Thoracic aorta (tissue), 2 donors: ENCODE measurements at places on chromosomes 3 and 15.

DNA sequence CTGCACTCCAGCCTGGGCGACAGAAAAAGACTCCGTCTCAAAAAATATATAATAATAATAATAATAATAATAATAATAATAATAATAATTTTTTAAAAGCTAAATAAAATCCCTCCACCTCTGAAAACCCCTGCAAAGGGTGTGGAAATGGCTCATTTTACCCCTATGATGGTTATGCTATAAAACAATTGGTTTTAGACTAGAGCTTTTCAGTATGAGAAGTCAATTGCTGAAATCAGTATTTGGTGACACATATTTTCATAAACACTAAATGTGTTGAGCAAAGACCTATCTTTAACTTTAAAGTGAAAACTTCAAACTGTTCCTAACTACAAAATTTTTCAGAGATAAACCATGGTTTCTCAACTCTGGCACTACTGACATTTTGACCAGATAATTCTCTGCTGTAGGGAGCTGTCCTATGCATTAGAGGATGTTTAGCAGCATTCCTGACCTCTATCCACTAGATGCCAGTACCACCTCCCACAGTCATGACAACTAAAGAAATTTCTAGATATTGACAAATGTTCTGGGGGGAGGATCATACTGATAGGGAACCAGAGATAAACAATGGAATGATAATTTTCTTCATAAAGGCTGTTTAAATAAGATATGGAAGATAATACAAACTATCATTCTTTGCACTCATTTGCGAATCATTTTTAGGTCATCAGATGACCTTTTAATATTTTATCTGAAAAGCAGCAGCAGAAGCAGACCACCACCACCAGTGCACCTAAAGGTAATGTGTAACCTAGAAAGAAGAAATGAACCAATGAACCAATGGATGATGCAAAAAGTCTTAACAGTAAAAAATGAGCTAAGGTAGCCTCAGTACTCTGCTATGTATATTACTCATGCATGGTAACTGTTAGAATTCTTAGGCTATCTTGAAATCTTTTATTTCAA is 13.8 kb downstream of the PTPN9 start:
- DNase-seq, result no peak

- no peak for DNase-seq
Observed at GRCh38 chr3:189688262-189688661, 57.1 kb downstream of the TP63 start.

- DNase-seq, result no peak
Observed at GRCh38 chr3:72171946-72172345, 387.0 kb upstream of the PROK2 start.

DNA sequence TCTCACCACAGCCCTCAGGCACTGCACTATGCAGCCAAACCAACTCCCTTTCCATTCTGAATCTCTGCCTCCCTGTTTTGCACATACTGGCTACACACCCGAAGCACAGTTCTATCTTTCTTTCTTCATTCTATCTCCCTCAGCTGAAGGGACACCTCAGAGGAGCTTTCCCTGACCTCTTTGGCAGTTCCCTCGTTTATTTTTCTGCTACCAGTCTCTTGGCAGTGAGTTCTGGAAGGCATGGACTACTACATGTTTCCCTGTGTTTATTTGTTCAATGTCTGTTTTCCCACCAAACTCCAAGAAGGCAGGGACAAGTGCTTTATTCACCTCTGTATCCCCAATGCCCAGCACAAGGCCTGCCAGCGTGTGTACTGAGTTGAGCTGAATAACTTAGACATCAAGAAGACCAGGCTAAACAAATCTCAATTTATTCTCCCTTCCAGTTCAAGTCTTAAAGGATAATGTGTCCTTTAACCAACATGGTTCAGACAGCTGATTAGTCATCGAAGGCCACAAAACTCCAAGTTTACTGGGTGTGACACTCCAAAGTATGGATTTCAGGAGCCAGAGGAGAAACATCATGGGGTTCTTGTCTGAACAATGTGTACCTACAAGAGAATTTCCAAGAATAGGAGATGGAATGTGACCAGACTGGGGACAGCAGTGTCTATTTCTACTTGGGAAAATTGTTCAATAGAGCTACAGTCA is 260.1 kb upstream of the CTNNB1 start:
- DNase-seq, result no peak

- DNase-seq, result no peak
Observed at GRCh38 chr3:119585208-119585607, 5.9 kb downstream of the ADPRH start.

GRCh38 chr3:143605233-143605950 is 242.9 kb downstream of the SLC9A9 start:
- no peak for DNase-seq

- no peak for DNase-seq
Observed at GRCh38 chr15:59751552-59752413, 62.7 kb upstream of the BNIP2 start.

DNA sequence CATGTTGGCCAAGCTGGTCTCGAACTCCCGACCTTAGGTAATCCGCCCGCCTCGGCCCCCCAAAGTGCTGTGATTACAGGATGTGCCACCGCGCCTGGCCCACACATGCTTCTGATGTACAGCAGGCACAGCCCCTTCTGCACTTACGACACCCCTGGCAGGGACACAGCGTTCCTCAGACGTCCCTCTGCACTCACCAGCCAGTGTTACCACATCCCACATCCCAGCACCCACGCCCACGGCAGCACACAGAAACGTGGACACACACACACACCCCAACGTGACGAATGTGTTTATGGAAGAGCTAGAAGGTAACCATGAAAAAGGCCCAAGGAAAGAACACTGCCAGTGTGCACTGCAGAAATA is 576 bp upstream of the RPAP1 start:
- DNase-seq, result no peak

DNA sequence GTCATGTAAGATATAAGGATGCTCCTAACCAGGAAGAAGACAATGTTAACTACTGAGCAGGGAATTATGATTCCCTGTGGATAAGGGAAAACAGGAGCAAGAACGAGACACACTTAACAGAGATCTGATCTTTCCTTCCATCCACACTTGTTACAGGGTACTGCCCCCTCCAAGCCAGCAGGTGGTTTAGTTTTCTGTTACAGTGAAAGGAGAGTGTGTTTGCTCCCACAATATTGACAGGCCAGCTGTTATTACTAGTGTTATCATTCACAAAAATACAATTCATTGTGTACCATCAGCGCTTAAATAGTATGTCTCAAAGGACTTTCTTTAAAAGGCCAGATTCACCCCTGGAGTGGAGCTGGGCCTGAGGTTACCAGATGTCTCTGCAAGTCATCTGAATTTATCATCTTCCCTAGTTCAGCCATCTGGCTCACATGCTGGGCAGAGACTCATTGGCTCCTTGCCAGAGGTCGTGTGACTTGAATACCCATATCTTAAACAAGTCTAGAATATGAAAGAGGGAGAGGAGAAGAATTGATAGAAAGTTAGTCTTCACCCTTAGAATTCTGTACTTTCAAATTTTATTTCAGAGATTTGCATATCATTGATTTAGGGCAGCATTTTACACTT is 16.8 kb upstream of the FMN1 start:
- DNase-seq, result no peak

GRCh38 chr3:195094191-195094921 is 176.6 kb downstream of the XXYLT1 start:
- no peak for DNase-seq

DNA sequence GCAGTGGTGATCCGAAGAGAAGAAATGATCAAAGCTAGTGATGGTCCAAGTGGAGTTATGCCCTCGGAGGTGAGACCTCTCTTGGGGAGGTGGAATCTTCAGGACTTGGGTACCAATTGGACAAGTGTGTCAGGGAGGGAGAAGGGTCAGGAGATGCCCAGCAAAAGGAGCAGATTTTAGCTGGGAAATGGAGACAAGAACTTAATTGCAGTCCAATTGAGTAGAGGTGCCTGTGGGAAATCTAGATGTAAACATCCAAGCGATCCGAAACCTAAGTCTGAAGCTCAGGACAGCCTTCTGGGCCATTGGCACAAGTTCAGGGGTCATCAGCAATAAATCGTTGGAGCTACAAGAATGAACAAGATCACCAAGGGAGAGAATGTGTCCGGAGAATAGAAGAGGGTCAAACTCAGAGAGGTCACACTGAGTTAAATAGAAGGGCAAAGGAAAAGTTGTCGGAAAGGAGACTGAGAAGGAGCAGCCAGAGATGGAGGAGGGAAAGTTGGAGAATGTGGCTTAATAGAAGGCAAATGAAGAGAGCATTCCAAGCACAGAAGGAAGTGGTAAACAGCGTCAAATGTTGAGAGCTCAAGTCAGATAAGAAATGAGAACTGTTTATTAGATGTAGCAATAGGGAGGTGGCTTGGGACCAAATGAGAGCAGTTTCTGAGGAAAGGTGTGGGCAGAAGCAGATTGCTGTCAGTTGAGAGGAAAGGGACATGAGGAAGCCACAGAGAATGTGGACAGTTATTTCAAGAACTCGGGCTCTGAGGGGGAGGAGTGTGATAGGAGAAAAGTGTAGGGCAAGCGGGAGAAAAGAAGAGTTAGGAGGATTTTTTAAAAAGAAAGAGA is 64.2 kb upstream of the FNDC3B start:
- DNase-seq, result no peak

DNA sequence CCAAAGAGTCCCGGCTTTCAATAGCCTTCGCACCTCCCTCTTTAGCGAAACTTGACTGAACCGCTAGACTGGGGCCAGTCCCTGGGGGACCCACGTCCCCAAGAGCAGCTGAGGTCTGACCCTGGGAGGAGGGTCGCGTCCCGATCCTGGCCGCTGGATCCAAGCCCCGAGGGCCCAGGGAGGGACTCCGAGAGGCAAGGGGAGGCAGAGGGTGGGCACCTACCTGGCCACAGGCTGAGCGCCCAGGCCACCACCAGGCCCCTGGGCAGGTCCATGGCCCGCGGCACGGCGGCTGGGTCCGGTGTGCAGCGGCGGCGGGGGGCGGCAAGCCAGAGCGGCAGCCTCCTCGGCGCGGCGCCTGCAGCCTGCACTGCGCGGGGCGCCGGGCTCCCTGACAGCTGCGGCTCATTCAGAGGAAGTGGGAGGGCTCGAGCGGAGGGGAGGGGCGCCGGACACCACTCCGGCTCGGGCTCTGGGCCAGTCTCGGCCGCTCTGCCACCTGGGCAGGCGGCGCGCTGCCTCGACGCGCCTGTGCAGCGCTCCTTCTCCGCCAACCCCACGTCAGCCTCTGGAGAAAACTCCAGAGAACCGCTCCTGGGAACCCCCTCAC is at the start of gene ITGA11:
ITGA11 (minus strand) TSS at position 372 of the 610 bp plus-strand sequence; CDS start at position 275, 97 bp downstream.
- peak; percentile 59 for DNase-seq

DNA sequence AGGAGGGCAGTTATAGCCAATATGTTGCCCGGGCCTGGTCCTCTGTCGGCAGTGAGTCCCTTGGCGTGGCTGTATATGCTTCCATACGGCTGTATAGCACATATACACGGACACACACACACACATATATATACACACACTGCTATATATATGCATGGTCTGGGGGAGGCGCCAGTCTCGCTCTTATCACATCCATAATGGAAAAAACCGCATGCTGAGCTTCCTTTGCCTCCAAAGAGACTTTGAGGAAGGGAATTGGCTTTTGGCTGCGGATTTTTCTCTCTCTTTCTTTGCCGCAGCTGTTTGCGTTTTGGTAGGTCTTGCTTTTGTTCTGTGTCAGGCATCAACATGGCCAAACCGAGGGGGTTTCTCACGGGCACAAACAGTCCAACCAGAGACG is 11.3 kb upstream of the TMEM115 start:
- no peak for DNase-seq

- DNase-seq, result no peak
Observed at GRCh38 chr15:70082281-70082900, 15.3 kb downstream of the TLE3 start.

DNA sequence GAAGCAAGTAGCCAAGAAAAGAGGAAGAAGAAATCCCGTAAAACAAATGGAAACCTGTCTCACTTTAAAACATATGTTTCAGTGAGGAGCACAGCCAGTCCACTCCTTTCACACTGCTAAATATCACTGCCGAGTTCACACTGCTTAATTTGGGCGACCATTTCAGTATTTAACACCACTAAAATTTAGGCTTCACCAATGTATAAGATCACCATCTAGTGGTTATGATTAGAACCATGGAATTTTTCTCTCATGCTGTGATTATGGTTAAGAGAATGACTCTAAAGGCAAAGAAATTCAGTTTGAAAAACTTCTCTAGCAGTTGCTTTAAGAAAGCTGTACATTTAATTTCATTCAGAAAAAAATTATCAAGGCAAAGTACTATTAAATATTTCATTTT is 16.6 kb downstream of the SLC4A7 start:
- DNase-seq, result no peak

GRCh38 chr15:101537483-101538080 is 48.1 kb upstream of the PCSK6 start:
- DNase-seq, result no peak

DNA sequence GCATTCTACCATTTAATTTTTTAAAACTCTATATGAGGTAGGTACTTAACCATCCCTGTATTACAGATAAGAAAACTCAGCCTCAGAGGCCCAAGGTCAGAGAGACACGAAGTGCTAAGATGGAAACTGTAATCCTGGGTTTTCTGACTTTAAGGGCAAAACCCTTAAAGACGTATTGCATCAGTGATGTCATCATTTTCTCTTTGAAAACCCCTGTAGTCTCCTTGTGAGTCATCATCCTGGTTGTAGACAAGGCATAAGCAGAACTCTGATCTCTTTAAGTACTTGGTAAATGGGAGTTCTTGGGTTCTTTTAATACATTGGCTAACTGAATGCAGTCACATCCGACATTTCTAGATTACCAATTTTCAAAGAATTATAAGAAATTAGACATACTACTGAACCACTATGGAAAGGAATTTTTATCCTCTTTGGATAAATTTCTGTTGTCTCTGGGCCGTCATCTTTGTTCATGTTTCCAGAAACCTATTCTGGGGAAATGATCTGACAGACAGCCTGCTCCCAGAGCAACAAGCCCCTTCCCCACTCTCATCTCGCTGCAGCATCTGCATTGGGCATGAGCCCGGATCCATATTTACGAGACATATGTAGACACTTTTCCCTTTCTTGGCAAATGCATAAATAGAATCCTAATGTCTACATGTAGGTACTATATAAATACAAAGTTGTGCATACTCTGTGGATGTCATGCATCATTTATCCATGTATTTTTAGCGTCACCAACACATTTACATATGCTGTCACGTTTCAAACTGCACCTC is 48.7 kb upstream of the MDFIC2 start:
- DNase-seq, result no peak

- DNase-seq, result no peak
Observed at GRCh38 chr3:81967393-81967792, 205.9 kb upstream of the GBE1 start.

- no peak for DNase-seq
Observed at GRCh38 chr3:197298945-197299854, 788 bp upstream of the DLG1 start.

- no peak for DNase-seq
Observed at GRCh38 chr15:75861750-75862402, 18.6 kb downstream of the UBE2Q2 start.

DNA sequence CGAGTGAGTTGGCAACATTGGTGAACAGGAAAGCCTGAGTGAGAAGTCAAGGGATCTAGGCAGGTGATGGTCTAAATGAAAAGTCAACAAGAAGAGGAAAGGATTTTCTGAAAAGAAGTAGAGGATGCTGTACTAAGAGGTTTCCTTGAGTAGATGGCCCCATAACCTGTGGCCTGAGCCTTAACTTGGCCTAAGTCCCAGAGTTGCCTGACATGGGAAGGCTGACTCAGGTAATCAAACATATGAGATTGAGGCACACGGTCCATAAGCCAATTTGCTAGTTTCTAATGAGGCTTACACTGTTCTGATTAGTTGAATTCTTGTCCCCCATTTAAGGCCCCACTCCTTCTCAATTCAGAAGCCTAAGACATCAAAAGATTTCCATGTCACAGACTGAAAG is 262.5 kb upstream of the LMCD1 start:
- DNase-seq, result no peak

GRCh38 chr3:60010781-60011180 is 961.0 kb upstream of the CFAP20DC start:
- no peak for DNase-seq

- no peak for DNase-seq
Observed at GRCh38 chr3:186821429-186822387, 15.4 kb upstream of the RFC4 start.
